ENCODE measurements at places on chromosomes 13 and 19. TPM values are rescaled to one million over a fixed set of nuclear protein-coding genes. Genes with fewer than 3 reads are reported as not detected.

Gene OR2Z1
- not detected for total RNA-seq

GRCh38 chr19:10026744-10027143, 13.5 kb downstream of the RDH8 start:
- H3K27me3 ChIP-seq: peaks cover 5% of the 10 kb centered on the region
- H3K27ac ChIP-seq: no peak overlapping the region
- H3K36me3 ChIP-seq: no peaks in the 10 kb centered on the region
- DNase-seq: no peak

DNA sequence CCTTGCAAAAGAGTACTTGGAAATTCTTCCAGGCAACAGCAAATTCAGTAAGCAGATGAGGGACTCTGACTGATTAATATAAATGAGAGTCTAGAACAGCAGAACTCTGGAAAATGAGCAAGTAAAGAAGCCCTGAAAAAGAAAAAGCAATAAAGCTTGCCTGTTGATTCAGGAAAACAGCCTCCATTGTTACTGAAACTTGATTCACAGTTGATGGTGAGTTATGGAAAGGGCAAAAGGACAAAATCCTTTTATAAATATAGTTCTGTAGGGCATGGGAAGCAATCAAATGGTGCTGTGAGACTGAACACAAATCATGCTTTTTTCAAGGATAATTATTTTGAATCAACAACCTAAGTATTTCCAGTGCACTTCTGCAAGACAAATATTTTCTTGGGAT, 67.7 kb downstream of the IRS2 start:
- no peaks in the 10 kb centered on the region for H3K27me3 ChIP-seq
- peaks cover 18% of the 10 kb centered on the region for H3K4me1 ChIP-seq
- no peaks in the 10 kb centered on the region for H3K36me3 ChIP-seq
- H3K27ac ChIP-seq: no peak overlapping the region

- peaks cover 5% of the 10 kb centered on the region for H3K27me3 ChIP-seq
- H3K4me1 ChIP-seq: no peaks in the 10 kb centered on the region
- DNase-seq: peak; percentile 24
- no peak overlapping the region for H3K27ac ChIP-seq
Observed at GRCh38 chr19:13339869-13340268, 166.4 kb downstream of the CACNA1A start.

DNA sequence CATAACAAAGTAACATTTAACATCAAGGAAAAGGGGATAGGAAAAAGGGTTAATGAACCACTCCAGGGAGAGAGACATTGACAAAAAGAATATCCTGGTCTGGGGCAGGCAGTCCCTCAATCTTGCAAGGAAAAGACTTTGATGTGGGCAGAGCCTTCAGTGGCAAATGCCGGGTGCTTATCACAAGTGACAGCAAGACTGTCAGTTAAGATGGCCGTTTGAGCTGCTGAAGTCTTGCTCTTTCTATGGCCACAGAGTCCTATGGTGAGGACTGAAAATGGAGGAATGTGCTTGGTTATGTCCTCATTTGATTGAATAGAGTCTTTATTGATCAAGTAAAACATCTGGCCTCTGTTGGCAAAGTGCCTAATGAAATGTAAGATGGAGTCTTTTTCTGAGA, 112.1 kb downstream of the B3GLCT start:
- H3K36me3 ChIP-seq: peaks cover 45% of the 10 kb centered on the region
- no peak overlapping the region for H3K4me3 ChIP-seq
- H3K27me3 ChIP-seq: peaks cover 4% of the 10 kb centered on the region
- H3K4me1 ChIP-seq: no peaks in the 10 kb centered on the region
